ENCODE measurements at places on chromosomes 3 and 15. TPM values are rescaled to one million over a fixed set of nuclear protein-coding genes. Genes with fewer than 3 reads are reported as not detected.

Gene TJP1
- 13.0 TPM for polyA plus RNA-seq

Gene GP9
- not detected for polyA plus RNA-seq

Gene CHDH
- polyA plus RNA-seq = 3.4 TPM

Gene RLBP1
- 0.13 TPM for polyA plus RNA-seq

Gene APOD
- 76.9 TPM for polyA plus RNA-seq

Gene ERC2
- polyA plus RNA-seq = 0.43 TPM

Gene SNX22
- polyA plus RNA-seq = 3.1 TPM

Gene SAMMSON
- 0.87 TPM for polyA plus RNA-seq

Gene SCAANT1
- polyA plus RNA-seq = not detected

Gene CCR8
- polyA plus RNA-seq = not detected

Gene PPP4R2
- polyA plus RNA-seq = 10.7 TPM

Gene PCLAF
- polyA plus RNA-seq = 25.5 TPM

Gene NEDD4
- polyA plus RNA-seq = 2.9 TPM

Gene LAMB2
- 200 TPM for polyA plus RNA-seq
